NCI-H2029 treated with DMSO at 0.1 percent for 48 hours (cell line): ENCODE measurements at places on chromosomes 6 and 20.

GRCh38 chr6:3654436-3654835, 97.1 kb downstream of the PXDC1 start:
- DNase-seq, result no peak

GRCh38 chr20:58568126-58568482, 52.9 kb upstream of the APCDD1L start:
- DNase-seq, result no peak

DNA sequence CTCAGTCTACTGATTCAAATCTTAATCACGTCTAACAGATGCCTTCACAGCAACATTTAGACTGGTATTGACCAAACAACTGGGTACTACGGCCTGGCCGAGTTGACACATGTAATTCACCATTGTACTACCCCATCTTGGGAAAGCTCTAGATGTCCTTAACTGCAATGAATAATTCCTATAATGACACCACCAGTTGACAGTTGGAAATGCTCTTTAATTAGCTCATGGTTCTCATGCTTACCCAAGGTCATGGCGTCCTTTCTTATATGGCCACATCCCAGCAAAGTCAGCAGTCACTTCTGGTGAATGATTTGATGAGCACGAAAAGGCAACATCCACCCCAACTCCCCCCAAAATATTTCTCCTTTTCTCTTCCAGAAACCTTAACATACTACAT, 150.9 kb downstream of the MYLK4 start:
- DNase-seq, result no peak

DNA sequence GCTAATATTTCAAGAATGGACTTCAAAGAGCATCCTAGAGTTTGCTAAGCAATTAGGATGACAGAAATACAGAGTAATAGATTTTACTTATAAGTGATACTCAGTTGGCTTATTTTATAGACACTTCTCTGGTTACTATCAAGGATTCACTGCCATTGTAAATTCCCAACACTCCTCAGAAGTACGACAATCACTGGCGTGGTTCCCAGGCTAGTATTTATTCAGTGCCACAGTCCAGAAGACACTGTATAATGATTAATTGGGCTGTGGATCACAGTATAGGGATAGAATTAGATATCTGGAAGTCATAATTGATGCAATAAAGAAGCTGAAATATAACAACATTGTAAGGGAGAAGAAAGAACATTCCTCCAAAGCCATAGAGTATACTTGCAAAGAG, 15.7 kb downstream of the MANEA start:
- peak; percentile 74 for DNase-seq

DNA sequence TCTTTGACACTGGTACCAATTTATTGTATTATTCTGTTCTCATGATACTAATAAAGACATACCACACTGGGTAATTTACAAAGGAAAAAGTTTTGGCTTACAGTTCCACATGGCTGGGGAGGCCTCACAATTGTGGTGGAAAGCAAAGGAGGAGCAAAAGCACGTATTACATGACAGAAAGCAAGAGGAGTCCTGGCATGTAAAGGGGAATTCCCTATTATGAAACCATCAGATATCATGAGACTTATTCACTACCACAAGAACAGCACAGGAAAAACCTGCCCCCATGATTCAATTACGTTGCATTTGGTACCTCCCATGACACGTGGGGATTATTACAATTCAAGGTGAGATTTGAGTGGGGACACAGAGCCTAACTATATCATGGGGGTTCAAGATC, 43.4 kb downstream of the SLC22A2 start:
- no peak for DNase-seq

GRCh38 chr20:33875055-33875454, 63.9 kb downstream of the CHMP4B start:
- DNase-seq, result no peak

DNA sequence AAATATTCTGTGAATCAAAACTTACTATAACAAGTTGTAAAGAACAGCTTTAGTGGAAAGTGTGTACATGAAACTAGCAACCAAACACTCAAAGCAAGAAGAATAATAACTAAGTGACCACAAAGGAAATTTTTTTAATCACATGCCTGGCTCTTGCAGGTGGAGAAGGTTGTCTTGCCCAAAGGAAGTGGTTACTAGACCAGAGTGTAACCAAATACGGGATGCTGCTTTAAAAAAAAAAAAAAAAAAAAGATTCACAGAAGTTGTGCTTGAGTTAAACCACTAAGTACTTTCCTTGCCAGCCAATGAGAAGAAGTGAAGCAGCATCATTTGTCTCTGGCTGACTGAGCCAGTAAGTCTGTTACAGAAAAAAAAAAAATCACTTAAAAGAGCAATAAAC, 19.1 kb upstream of the HLA-DQB1 start:
- DNase-seq, result no peak

DNA sequence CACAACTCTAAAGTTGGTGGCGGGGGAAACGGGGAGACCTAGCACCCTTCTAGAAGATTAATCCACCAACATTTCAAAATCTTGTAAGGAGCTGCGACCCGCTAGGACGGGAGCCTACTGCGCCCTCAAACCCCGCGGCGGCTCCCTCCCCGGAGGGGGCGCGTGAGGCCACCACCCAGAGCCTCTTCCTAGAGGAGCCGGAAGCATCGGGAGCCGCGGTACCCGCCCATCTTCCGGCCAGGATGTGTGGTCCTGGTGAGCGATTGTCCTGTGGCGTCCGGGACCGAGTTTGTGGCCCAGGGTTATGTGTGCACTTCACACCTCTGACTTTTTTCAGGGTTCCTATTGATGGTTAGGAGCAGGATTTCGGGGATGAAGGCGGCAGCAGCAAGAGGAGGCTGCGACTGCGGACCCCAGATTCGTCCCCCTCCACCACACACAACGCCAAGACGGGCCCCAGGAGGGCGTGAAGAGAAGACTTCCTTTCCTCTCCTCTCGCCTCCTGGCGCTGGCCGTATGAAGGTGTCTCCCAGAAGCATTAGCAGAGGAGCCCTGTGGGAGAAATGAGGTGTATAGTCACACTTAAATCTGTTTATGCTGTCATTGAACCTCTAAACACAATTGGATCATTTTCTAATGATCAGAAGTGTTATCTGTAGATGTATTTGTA, 10.7 kb downstream of the ZNF165 start:
- no peak for DNase-seq

- DNase-seq, result no peak
Observed at GRCh38 chr6:129631070-129631469, 78.9 kb downstream of the ARHGAP18 start.

DNA sequence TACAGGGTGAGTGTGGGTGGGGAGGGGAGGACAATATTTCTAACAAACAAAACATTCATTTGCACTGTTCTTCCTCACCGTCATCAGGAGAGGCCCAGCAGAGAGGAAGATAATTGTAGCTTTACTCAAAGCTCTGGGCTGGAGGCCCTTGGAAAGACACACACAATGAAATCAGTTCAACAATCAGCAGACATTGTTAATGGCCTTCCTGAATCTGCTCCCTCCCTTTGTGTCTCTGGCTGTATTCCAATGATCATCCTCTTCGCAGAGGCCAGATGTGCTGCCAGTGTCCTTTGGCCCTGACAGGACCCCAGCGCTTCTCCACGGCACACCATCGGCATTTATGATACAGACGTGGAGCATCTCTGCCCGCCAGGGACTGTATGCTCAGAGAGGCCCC, 44.6 kb upstream of the LRFN2 start:
- peak; percentile 8 for DNase-seq

DNA sequence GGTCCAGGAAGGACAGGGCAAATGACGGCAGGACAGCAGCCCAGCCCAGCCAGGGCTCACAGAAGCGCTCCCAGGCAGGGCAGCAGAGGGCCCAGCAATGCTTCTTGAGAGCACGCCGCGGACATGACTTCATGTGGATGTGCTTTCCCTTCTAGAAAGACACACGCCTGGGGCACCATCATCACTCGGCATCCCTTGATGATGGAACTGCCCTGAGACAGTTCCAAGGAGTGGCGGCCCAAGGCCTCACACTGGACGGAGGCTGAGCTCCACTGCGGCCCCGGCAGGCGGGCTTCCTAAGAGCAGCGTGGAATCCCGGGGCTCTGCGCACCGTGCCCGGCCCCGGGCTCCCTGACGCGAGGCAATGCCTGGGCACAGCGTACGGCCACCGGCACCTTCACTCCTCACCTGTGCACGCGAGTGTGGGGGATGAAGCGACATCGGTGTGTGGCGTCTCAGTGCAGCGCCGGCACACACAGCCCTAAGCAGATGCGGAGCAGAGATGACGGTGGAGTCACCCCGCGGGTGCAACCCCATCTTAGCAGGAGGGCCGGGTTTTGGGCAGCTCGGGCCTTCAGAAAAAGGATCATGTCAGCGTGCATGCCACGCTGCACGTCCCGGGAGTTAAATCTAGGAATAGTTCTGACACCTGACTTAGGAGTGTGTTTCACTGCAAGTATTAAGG, 86.6 kb downstream of the THBS2 start:
- no peak for DNase-seq

DNA sequence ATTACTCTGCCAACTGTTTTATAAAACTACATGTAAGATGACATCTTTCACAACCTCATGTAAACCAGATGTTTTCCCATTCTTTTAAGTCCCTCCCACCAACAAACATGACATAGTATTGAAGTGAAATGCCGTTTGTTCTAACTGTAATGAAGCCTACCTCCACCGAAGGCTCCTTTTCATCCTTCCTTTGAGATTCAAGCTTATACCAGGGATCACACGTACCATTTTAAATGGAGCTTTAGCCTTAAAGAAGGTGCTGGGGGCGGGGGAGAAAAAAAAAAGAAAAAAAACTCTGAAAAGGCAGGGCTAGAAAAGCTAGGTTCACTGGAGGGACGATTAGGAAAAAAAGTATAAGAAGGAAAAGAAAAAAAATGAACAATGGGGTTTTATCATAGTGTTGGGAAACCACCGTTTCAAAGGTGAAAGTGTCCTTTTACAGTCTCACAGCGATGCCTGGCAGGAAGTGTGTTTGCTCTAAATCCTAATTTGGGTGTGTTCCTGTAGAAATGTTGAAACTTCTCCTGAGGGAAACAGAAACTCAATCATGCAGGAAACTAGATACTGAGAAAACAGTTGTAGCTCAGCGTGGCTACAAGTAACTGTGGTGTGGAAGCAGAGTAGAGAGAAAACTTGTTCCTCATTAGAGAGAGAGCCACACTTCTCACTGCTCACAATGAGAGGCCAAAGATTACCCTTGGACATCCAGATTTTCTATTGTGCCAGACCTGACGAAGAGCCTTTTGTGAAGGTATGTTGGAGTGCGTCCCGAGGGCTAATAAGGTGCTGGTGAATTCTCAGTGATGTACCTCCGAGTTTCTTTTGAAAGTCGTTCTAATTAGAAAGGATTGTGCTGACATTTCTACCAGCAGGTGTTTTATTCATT, 37.6 kb upstream of the HINT3 start:
- peak; percentile 93 for DNase-seq

GRCh38 chr20:3876000-3876399, 13.2 kb upstream of the PANK2 start:
- DNase-seq, result no peak

DNA sequence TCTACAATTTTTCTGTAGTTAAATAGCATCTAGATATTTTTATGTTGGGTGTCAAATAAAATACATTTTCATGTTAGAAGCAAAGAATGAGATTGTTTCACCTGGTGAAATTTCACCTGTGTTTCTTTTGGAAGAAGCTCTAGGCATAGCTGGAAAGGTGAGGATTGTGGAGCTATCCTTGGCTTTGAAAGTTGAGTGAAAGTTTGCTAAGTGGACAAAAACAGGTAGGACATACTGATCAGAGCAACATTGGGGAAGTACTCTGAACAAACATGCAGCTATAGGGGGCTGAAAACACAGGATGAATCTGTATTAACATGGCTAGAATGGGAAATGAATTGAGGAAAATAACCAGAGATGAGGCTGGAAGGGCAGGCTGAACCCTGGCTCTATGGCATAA, 18.8 kb downstream of the CLVS2 start:
- DNase-seq, result no peak

GRCh38 chr6:116010386-116010785, 50.3 kb downstream of the FRK start:
- DNase-seq, result no peak

DNA sequence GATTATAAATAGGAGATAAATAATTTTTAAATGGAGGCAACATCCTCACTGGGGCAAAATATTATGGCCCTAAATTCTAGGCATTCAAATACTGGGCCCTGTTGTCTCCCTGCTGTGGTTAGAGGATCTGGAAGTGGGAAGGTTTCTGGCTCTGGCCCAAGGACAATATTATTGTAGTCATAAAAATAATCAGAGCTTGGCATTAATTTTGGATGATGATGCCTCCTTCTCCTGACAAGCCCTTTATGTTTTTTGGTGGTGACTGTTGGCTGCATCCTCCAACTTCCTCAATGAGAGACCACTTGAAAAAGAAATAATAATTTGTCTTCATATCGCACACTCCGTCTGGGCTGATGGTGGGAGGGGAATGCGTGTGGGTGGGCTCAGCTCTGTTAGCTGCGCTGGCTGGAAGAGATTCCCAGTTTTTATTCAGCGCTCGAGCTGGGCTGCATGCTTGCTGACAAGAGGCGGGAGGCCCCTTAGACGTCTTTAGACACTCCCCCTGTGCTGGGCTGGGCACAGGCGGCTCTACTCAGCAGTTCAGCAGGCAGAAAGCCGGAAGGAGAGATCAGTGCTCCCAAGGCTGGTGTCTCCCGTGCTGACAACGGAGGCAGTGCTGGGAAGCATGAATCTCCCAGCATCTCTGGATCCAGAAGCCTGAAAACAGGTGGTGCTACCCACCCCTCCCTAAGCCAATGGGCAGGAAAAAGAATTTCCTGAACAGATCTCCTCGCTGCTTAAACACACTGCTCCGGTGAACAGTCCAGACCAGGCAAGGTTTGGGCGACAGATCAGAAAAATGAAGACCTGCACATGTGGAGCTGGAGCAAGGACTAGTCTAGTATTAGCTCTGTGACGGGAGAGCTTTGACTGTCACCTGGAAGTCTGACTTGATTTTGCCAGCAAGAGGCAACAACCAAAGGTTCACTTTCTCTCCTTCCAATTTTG, 97.7 kb downstream of the SYCP2 start:
- DNase-seq, result peak; percentile 82

- no peak for DNase-seq
Observed at GRCh38 chr20:2816030-2816582, at the start of gene TMEM239. TSS of gene TMEM239 (plus strand) at chr20:2816364. CDS start at chr20:2816555, 191 bp downstream.

- peak; percentile 93 for DNase-seq
Observed at GRCh38 chr6:16146527-16146955, 17.7 kb downstream of the MYLIP start.

DNA sequence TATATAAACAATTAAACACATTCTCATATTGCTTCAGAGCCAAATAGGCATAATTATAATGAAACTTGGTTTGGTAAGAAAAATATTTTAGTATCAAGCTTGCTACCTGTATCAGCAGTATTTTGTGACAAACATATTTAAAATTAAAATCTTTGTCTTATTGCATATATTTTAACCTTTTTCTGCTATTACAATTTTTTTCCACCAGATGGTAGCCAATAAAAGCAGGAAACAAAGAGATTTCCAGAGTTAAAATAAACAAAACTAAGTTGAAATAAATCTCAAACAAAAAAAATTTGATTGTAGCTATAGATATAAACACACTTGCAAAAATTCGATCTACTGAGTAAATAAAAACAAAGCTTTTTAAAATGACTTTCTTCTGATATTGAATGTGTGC, 491.3 kb upstream of the GJE1 start:
- DNase-seq, result no peak

- DNase-seq, result no peak
Observed at GRCh38 chr6:83958241-83958685, 75.3 kb upstream of the MRAP2 start.
